ENCODE measurements at places on chromosomes 7 and 10.

DNA sequence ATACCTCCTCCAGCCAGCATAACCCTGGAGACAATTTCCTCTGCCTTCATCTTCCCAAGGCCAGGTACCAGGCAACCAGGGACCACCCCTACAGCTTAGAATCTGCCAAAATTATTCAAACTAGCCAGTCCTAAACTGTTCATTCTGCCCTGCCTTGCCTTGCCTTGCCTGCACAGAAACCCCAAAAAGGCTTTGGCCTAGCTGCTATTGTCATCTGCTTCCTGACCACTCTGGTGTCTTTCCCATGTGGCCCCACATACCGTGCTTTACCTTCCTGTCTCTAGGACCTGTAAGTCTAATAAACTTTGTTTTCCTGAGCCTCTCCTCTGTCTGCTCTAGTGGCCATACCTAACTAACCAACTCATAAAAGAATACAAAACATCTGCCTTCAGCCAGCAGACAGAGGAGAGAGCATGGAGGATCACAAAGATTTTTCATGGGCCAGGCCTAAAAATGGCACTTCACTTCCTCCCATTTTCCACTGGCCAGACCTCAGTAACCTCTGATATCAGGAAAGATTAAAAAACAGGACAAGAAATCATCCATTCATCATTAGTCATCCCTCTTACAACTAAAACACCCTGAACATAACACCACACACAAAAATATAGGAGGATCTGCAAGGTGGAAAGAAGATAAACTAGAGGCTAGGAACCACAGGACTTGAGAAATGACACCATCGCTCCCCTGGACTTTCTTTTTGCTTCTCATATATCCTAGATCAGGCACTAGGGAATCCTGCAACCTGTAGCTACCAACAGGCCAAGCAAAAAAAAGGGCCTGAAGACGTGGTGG is 51.5 kb downstream of the IMMP2L start:
- no peak for DNase-seq

DNA sequence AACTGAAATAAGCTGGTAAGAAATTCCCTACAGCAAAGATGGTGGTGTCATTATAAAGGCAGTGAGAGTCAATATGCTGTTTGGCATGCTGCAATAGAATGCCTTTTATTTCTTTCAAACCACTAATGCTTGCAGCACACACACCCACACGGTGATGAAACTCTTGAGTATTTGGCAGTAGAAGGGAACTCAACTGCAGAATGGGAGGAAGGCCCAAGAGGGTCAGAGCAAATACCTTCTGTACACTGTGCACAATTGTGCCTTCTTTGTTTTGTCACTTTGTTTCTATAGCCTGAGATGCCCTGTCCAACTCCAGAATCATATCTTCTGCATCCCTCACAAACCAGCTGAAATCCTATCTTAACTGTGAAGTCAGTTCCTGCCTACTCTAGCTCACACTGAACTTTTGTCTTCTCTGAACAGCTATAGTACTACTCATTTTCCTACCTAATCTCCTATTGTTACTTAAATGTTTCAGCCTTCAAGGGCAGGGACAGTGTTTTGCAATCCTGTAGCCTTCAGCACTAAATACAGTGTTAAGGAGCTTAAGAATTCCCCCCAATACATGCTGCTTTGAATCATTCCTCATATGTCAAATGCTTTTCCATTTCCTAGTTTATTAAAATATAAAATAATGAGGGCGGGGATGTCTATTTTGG is 22.2 kb downstream of the MMS19 start:
- DNase-seq = no peak

- DNase-seq = no peak
Measured at GRCh38 chr10:7230036-7230435, 180.8 kb downstream of the SFMBT2 start.

- DNase-seq = peak; percentile 38
Measured at GRCh38 chr10:6200734-6201515, 1.8 kb upstream of the PFKFB3 start.

- no peak for DNase-seq
Measured at GRCh38 chr7:141387521-141388217, 163.5 kb upstream of the AGK start.

- DNase-seq = peak; percentile 89
Measured at GRCh38 chr10:92848441-92849233, at the start of gene EXOC6. TSS of gene EXOC6 (plus strand) at chr10:92848520. CDS start at chr10:92848534, 14 bp downstream.

DNA sequence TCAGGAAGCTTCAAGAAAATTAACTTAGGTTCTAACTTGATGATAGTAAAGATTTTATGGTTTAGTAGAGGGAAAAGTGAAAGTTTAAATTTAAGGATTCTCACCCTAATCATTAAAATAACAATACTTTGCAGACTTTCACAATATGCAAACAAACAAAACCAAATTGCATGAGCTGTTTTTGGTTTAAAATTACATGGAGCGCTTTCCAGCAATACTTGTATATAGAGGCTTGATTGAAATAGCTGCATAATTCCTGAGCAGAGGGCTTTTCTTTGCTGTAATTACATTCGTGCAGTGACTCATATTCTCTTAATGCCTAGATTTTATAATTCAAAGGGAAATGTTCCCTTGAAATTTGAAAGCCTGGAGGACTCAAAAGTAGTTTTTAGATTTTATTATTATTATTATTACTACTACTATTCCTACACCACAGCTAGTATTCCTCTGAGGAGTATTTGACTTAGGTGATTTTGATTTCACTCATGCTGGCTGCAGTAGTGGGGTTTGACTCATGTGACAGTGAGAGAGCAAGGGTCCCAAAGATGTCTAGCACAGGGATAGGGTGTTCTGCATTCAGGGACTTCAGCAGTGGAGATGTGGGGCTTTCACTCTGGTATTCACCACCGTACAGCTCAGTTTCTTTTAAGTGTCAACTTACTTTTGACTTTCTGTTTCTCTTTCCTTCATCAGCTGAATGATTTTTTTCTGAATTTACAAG is 138.1 kb downstream of the ADAM22 start:
- peak; percentile 34 for DNase-seq

DNA sequence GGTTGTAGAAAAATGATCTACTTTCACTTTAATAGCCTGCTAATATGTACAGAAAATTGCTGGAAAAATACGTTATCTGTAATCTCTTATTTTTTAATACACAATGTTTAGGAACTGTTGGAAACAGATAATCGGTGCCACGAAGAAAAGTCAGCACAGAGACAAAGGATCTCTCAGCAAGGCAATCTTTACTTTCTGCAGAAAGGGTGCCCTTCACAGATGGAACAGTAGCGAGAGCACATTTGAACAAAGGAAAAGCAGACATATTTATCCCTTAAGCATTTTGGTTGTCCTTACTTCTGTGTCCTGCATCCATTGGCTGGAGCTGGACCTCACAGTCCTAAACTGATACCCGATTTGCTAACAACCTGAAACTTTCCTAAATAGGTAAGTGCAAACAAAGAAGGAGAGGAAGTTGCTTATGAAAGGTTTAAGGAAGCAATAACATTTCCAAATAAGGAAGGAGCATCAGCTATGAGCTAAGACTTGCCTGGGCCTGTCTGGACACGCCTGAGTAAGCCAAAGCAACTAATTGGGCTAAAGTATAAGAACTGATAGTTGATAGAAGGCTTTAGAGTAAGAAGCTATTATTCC is 640.0 kb downstream of the SH2D4B start:
- DNase-seq = no peak

- DNase-seq = peak; percentile 30
Measured at GRCh38 chr7:82699773-82700186, 256.2 kb upstream of the CACNA2D1 start.

GRCh38 chr10:93819520-93819919 is 61.8 kb downstream of the LGI1 start:
- no peak for DNase-seq

GRCh38 chr10:127564644-127565043 is 15.5 kb downstream of the NPS start:
- DNase-seq = no peak

- DNase-seq = no peak
Measured at GRCh38 chr7:19939746-19940145, 166.3 kb upstream of the TMEM196 start.

GRCh38 chr10:78813998-78814399 is 254.8 kb upstream of the ZMIZ1 start:
- no peak for DNase-seq

GRCh38 chr7:120794106-120794729 is 63.7 kb downstream of the TSPAN12 start:
- peak; percentile 96 for DNase-seq

GRCh38 chr7:115047958-115048720 is 126.2 kb downstream of the MDFIC start:
- DNase-seq = no peak

DNA sequence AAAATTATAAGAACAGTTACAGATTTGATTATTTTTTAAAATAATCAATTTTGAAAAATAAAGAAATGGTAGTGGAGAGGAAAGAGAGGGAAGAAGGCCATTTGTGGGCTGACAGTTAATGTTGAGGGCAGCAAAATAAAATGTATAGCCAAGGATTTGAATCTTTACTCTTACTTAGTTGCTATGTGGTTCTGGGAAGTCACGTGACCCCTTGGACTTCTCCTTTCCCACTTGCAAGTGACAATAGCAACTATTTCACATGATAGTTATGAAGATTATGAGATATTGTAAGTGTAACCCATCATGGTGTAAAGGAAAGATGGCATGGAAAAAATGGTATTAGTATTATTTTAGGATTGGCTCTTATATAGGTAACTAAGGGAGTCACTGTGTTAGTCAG is 567.3 kb upstream of the GHITM start:
- DNase-seq = no peak

DNA sequence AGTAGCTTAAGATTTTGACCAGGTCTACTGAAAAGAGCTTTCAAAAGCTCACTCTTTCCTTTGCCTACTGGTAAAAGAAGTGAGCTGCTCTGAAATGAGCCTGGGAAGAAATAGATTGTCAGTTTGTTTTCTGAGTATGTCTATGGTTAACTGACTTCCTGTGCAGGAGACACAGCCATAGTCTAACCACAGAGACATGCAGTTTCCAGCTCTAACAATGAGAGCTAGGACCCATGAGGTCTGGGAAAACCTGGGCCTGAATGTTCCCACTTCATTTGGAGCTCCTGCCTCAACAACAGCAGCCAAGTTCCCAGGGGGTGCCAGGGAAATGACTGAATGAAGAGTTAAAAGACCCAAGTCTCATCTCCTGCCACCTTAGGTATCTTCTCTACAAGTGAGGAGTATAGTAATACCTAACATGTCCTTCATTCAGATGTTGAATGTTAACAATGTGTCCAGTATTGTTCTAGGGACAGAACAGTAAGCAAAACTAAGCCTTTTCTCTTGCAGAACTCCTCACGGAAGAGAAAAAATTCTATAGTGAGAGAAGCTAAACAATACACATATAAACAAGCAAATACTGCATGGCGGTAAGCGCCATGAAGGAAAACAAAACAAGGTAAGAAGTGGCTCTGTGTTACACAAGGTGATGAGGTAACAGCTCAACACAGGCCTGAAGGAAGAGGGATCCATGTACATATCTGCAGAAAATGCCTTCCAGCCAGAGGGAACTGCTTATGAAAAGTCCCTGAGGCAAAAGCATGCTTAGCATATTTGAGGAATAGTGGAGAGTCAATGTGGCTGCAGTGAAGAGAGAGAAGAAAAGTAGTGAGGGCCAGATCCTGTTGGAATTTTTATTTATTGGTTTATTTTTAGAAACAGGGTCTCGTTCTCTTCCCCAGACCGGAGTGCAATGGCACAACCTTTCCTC is 26.4 kb upstream of the ANKRD1 start:
- DNase-seq = no peak

- peak; percentile 34 for DNase-seq
Measured at GRCh38 chr10:48612236-48612943, 7.5 kb upstream of the ARHGAP22 start.

DNA sequence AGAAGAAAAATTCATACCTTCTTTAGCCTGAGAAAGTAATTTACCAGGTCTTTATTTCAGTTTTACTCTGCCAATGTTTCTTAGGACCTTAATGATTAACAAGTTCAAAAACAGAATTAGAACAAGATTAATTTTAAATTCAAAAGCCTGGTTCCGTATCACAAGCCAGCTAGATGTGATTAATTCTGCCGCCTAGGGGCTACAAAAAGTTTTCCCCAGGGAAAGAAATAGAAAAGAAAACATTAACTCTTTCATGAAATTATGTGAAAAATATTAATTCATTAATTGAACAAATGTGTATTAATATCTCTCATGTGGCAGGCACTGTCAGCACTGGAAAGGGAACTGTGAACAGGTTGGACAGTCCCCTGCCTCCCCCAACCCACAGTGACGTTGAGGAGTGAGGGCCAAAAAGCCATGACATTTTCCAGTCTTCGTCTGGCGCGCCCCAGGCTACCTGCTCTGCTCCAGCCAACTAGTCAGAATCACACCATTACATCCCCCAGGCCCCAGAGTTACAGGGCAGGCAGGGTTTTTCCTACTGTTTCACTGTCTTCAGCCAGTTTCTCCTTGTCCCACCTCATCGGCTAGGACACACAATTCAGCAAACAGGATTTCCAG is 20.1 kb downstream of the TMEM176A start:
- no peak for DNase-seq

GRCh38 chr10:95430231-95430951 is 130.8 kb downstream of the SORBS1 start:
- DNase-seq = peak; percentile 53

DNA sequence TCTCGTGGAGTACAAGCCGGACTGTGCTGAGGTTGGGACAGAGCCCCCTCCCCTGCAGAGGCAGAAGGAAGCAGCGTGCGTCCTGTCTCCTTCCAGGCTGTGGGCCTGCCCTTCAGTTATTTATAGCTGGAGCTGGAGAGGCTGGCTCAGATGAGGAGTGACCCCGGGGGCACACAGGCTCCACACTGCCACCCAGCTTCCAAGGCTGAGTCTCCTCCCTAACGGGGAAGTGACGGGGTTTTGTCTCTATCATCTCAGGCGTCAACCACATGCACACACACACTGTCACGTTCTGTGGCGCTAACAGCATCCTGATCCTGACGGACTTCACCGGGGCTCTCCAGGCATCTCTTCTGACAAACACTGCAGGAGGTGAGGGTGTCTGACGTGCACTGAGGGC is 25.4 kb downstream of the AMZ1 start:
- peak; percentile 15 for DNase-seq

GRCh38 chr7:28536259-28536658 is 123.9 kb downstream of the CREB5 start:
- DNase-seq = no peak

GRCh38 chr10:30047430-30047829 is 12.0 kb downstream of the JCAD start:
- DNase-seq = no peak

- DNase-seq = peak; percentile 72
Measured at GRCh38 chr7:93574646-93575554, at the start of gene CALCR. TSS of gene CALCR (minus strand) at chr7:93574724. CDS start at chr7:93486981, 87,743 bp downstream.

DNA sequence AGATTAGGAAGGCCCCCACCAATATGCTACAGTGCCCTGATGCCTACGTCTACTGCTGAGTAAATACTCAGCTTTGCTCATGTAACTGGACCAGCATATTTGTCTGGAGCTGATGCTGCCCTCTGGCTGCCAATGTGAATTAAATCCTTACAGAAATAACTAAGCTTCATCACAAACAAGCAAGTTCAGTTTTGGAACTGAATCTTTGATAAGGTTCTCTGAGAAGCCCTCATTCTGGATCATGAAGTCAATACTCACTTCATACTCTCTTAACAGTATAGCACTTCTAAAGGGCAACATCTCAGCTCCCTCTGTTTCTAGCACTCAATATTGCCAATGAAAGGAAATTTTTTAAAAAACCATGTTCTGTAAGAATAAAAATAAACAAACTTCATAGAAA is 246.7 kb downstream of the ETV1 start:
- peak; percentile 84 for DNase-seq

- peak; percentile 0 for DNase-seq
Measured at GRCh38 chr10:114905450-114905849, 32.5 kb upstream of the TRUB1 start.
